ENCODE measurements at places on chromosomes 1 and 21.

DNA sequence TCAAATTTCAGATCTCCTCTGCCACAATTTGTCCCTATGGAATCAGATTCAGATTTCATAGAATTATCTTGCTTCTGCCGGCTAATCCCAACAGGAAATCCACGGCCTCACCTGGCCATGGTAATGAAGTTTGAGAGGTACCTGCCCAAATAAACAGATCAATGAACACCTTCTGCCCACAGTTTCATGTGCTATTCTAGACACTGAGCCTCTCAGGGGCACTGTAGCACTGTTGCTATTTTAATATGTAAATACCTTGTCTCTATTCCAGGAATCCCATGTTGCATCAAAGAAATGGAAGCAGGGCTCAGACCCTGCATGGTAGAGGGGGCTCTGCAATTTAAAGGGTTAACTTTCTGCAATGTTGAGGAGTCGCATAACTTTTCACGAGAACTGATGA is 593.1 kb downstream of the PTBP2 start:
- no peak for DNase-seq

DNA sequence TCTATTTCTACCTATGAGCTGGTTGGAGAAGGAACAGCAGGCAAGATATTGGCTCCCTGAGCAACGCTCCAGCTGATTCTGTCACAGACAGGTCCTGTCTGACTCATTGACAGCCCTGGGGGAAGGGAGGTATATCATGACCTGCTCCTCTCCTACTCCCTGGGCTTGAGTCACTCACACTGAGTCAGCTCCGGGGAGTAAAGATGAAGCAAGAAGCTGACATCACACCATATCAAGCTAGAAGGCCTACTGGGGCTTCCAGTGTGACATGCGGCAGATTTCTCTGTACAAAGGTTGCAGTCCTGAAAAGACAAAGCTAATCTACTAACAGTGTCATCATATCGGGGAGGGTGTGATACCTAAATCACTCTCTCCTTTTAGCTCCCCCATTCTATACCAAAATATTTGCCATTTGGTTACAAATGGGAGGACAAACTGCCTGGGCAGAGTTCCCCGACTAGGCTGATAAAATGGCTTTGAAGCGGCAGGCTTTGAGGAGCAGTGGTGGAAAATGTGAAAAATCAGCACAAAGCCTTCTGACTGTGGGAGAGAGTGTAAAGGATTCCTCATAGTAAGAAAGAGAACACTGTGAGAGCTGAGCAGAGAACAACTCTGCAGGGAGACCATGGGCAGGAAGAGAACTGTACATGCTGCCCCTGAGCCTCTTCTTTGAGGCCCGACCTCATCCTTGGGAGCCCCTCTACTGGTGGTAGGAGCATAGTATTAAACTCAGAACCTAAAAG is 15.5 kb downstream of the PI4KB start:
- peak; percentile 60 for DNase-seq

DNA sequence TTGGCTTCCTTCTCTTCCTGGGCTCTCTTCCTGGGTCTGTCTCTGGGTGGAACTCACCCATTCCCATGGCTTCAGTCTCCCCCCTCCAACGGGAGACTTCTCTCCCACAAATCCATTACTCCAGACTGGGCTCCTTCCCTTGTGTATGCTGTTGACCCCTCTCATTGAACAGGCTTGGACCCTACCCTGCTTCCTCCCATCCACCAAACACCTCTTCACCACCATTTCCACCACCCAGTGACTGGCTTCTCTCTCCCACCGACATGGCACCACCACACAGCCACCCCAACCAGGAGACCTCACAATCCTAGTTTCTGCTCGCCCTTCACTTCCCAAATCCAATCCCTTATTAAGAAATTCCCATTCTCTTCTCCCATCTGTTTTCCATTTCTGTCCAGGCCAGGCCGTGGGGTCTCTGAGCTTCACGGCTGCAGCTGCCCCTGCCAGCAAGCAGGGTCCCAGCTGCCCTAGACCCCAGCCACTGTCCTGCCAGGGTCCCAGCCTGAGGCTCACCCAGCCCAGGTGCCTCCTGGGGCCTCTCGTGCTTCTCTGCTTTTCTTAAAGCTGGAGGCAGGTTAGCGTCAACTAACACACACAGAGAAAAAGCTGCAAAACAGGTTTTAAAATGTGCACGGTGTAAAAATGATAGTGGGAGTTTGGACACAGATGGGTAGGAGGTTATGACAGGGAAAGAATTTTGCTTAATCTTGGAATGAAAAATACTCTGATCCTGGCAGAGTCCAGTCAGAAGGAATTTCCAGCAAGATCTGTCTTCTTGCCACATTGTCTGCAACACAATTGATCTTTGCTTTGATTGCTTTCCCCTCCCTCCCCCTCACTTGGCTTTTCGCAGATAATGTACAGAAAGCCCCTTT is 383.8 kb upstream of the VAMP3 start:
- DNase-seq, result no peak

GRCh38 chr1:88741413-88741812 is 57.3 kb downstream of the PKN2 start:
- DNase-seq, result no peak

- no peak for DNase-seq
Observed at GRCh38 chr1:116820369-116820768, 66.1 kb downstream of the CD2 start.

DNA sequence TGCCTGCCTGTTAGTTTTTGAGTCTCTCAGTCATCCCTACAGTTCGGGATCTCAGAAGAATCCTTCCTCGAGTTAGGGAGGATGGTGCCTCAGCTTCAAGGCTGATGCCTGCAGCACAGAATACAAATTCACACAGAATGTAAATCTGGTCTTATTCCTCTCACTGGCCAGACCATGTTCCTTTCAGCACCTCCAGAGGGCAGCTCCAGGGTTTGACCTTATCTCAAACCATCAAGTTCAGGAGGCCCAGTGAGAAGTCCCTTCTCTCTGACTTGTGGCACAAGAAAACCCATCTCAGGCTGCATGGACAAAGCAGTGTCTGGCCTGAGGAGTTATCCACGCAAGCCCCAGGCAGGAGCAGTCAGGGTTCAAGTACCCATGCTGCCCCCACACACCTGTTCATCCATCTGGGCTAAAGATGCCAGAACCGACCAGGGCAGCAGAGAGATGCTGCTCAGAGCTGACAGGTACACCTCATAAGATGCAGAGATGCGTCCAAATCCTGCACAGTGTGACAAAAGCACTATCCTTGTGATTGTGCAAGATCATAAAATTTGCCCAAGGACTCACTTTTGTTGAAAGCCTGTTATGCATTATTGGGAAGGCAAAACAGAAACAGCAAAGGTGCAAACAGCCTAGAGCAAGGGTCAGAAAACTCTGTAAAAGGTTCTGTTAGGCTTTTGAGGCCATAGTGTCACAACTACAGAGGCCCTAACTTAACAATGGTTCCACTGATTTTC is 49.8 kb downstream of the BCAR3 start:
- DNase-seq, result no peak

- no peak for DNase-seq
Observed at GRCh38 chr1:80003250-80003649, 996.7 kb upstream of the ADGRL4 start.

DNA sequence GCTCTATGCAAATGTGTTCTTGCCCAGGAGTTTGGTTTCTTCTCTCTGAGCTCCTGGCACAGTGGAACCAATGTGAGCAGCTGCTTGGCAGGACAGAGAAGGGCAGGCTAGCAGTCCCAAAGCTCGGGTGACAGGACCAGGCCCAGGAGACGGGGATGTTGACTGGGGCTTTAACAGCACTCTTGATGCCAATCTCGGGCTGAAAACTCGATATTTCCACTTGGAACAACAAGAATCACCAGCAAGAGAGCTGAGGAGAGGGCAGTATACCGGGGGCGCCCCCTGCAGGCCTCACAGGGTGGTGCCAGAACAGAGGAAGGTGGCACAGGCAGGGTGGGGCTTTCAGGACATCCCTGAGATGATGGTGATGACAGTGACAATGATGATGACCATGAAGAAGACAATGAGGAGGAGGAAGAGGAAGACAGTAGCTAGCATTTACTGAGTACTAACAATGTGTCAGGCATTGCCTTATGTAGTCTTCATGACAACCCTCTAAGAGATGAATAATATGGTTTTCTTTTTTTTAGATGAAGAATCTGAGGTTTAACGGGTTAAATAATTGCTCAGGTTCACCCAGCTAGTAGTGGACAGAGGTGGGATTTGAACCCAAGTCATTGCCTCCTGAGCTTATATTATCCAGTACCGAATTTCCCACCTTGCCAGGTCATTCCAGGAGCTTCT is 2.7 kb upstream of the KCNJ9 start:
- DNase-seq, result peak; percentile 47

DNA sequence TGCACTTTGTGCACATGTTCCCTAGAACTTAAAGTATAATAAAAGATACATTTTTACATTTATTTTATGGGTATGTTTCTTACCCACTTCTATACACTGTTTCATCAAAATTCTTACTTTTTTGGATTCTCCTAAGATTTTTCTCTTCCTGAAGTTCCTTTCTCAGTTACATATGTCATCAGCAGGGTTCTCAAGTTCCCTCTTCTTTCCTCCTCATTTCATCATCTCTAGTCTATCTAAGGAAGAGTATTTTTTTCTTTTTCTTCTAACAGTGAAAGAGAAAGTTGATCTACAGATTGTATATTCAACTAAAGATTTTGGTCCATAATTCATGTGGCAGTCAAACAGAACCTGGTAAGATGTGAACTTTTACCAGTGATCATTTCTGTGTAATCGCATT is 41.2 kb upstream of the CYYR1 start:
- no peak for DNase-seq

- DNase-seq, result peak; percentile 56
Observed at GRCh38 chr1:206734499-206735142, 36.0 kb upstream of the IL19 start.

GRCh38 chr1:91054780-91055481 is 33.1 kb upstream of the ZNF644 start:
- no peak for DNase-seq

DNA sequence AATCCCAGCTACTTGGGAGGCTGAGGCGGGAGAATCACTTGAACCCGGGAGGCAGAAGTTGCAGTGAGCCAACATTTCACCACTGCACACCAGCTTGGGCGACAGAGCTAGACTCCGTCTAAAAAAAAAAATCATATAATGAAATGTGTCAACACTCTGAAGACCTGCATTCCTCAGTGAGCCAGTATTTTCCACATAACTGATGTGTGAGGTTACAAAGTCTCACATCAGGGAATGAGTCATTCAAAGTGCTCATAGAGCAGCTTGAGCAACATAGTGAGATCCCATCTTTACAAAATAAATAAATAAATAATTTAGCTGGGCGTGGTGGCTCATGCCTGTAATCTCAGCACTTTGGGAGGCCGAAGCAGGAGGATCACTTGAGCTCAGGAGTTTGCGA is 65.5 kb downstream of the CASZ1 start:
- DNase-seq, result no peak

GRCh38 chr1:182809414-182809957 is 19.9 kb downstream of the NPL start:
- no peak for DNase-seq

DNA sequence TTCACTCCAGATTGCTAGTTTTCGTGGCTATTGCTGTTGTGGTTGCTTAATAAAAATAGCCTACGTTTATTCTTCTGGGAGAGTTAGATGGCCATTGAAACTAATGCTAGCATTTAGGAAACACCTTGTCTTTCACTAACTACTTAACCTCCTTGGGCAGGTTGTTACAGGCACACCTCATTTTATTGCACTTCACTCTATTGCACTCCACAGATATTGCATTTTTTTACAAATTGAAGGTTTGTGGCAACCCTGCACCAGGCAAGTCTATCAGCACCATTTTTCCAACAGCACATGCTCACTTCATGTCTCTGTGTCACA is 11.3 kb upstream of the MARK1 start:
- DNase-seq, result no peak

DNA sequence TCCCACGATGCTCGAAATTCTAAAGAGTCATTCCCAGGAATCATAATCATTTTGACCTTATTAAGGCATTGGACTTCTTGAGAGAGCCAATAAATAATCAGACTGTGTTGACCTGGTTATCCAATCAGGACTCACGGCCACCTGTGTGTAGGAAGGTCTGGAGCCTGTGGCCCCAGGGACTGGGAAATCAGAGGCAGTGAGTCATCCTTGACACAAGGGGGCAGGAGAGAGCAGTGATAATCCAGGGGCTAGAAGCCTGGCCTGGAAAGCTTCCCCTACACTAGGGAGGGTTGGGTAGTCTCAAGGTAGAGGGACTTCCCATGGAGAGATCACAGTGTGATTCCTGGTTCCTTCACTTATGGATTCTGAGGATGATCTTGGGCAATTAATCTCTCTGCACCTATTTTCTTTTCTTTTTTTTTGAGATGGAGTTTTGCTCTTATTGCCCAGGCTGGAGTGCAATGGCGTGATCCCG is 4.7 kb downstream of the MR1 start:
- DNase-seq, result peak; percentile 48

DNA sequence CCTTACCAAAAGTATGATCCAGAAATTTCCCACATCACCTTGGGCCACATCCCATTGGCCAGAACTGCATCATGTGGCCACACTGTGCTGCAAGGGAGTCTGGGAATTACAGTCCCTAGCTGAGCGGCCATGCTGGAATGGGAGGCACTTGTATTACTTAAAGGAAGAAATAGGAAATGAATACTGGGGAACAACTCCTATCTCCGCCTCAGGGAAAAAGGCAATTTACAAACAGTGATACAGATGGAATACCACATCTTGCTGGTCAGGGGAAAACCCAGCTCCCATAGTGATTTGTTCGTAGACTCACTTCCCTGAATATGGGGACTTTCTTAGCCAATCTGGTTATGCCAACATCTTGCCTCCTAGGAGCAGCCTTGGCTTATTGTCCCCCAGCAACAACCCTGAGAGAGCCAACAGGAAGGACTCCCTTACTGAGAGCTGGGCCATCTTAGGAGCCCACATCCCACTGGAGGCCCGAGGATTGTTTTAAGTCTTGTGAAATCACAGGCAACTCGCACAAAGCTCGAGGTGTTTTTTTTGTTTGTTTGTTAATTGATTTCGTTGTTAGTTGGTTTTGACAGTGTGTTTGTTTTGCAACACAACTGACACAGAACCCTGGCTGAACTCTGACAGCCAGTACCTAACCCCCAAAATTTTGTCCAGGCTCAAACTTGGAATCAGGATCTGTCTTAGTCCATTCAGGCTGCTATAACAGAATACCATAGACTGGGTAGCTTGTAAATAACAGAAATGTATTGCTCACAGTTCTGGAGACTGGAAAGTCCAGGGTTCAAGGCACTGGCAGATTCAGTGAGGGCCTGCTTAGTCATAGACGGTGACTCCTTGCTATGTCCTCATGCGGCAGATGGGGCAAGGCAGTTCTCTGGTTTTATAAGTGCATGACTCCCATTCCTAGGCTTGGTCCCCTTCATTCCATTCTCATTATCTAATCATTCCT is 14.9 kb downstream of the CDA start:
- DNase-seq, result no peak
